Activated naive CD4-positive, alpha-beta T cell treated with anti-CD3 and anti-CD28 coated beads, Interleukin-2, amount 10 ng/mL, durations not matched to agents 5 hours and 36 hours (primary cell): ENCODE measurements at places on chromosomes 4 and X. TPM values are rescaled to one million over a fixed set of nuclear protein-coding genes. Genes with fewer than 3 reads are reported as not detected.

The TBC1D8B gene
- total RNA-seq: 0.55 TPM

The DSPP gene
- total RNA-seq: not detected

The SMIM10L2A gene
- total RNA-seq: 0.94 TPM

The CLCN5 gene
- total RNA-seq: 3.5 TPM

The FABP2 gene
- total RNA-seq: 0.38 TPM

The RTL9 gene
- not detected for total RNA-seq

The DMP1 gene
- not detected for total RNA-seq

The NAT8L gene
- total RNA-seq: 0.18 TPM

The MAOB gene
- not detected for total RNA-seq

The POLN gene
- total RNA-seq: 2.7 TPM

The PNMA3 gene
- 4.9 TPM for total RNA-seq

The LRIT3 gene
- total RNA-seq: 0.19 TPM

The CSAG2 gene
- not detected for total RNA-seq

The NDNF gene
- total RNA-seq: not detected

The WAS gene
- 171 TPM for total RNA-seq

The GAGE1 gene
- total RNA-seq: not detected

The GIMD1 gene
- total RNA-seq: not detected

The GLRB gene
- not detected for total RNA-seq

The CSAG3 gene
- not detected for total RNA-seq

The ANAPC4 gene
- 37.8 TPM for total RNA-seq

The RNF128 gene
- not detected for total RNA-seq
